ENCODE measurements at places on chromosomes 13 and 19. TPM values are rescaled to one million over a fixed set of nuclear protein-coding genes. Genes with fewer than 3 reads are reported as not detected.

Gene PRR22
- 0.26 TPM for total RNA-seq

Gene GPR18
- total RNA-seq, result not detected

Gene ZNF443
- 2.3 TPM for total RNA-seq

Gene FOSB
- total RNA-seq, result 9.5 TPM

Gene DENND1C
- total RNA-seq, result not detected

Gene SIAH3
- not detected for total RNA-seq

Gene ZNF415
- total RNA-seq, result 11.8 TPM

Gene ZNF284
- total RNA-seq, result 4.0 TPM

Gene ZNF223
- 4.6 TPM for total RNA-seq

Gene ZNF564
- 12.2 TPM for total RNA-seq

Gene TGFBR3L
- total RNA-seq, result 1.3 TPM

Gene CDX2
- not detected for total RNA-seq

Gene SLC27A1
- 20.0 TPM for total RNA-seq

Gene MCEMP1
- not detected for total RNA-seq

Gene DIAPH3
- 1.8 TPM for total RNA-seq

Gene ZNF66
- 1.5 TPM for total RNA-seq

Gene CGB8
- total RNA-seq, result not detected

Gene TSEN34
- 61.6 TPM for total RNA-seq

Gene CPB2
- not detected for total RNA-seq

Gene TEAD2
- 19.2 TPM for total RNA-seq

Gene ZNF229
- 25.2 TPM for total RNA-seq

Gene SLC25A41
- total RNA-seq, result 0.26 TPM

Gene ENOX1
- total RNA-seq, result 7.6 TPM

Gene CDKN2D
- total RNA-seq, result 10.7 TPM

Gene NHLRC3
- total RNA-seq, result 21.6 TPM

Gene GPR4
- not detected for total RNA-seq

Gene PRRG2
- 0.17 TPM for total RNA-seq

Gene CYP2A7
- not detected for total RNA-seq

Gene HSPB6
- 47.8 TPM for total RNA-seq

Gene KLK11
- not detected for total RNA-seq

Gene ZNF471
- total RNA-seq, result 9.2 TPM

Gene ZNF665
- total RNA-seq, result 6.3 TPM

Gene CRX
- not detected for total RNA-seq

Gene KASH5
- not detected for total RNA-seq

Gene SYNGR4
- total RNA-seq, result not detected

Gene THSD1
- total RNA-seq, result 9.1 TPM

Gene ZNF541
- not detected for total RNA-seq

Gene ARHGEF1
- total RNA-seq, result 21.6 TPM

Gene POU2F2
- total RNA-seq, result 0.17 TPM

Gene MKNK2
- 409 TPM for total RNA-seq

Gene FREM2
- under 0.01 TPM for total RNA-seq

Gene MARCHF2
- 90.8 TPM for total RNA-seq

Gene CRB3
- total RNA-seq, result 0.17 TPM

Gene PEAK3
- total RNA-seq, result not detected

Gene FGF22
- total RNA-seq, result under 0.01 TPM

All from fibroblast of lung (primary cell).